Calu3 (cell line): ENCODE measurements at places on chromosomes 13 and 19.
A peak's percentile ranks its signal among the peaks of the same experiment; 100 is the strongest.

DNA sequence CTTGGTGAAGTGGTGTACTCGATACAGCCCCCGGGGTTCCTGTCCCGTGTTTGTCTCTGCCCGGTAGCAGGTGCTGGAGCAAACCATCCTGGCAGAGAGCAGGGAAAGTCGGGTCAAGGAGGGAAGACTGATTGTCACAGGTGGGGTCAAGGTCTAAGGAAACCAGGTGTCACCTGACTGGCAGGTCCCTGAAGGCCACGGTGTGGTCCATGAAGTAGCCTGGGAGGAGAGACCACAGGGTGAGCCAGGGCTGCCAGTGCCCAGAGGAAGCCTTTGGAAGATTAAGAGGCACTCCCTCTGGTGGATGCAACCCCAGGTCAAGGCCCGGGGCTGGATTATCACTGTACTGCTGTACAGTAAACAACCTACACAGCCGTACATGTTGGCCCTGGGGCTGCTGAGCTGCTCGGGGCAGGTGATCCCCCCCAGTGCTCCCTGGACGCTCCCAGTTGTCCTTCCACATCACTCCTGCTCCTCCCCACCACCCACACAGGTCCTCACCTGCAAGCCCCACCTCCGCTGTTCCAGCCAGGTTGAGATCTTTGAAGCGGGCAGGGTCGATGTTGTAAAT, 6.0 kb upstream of the CCER2 start:
- DNase-seq = peak; percentile 36

DNA sequence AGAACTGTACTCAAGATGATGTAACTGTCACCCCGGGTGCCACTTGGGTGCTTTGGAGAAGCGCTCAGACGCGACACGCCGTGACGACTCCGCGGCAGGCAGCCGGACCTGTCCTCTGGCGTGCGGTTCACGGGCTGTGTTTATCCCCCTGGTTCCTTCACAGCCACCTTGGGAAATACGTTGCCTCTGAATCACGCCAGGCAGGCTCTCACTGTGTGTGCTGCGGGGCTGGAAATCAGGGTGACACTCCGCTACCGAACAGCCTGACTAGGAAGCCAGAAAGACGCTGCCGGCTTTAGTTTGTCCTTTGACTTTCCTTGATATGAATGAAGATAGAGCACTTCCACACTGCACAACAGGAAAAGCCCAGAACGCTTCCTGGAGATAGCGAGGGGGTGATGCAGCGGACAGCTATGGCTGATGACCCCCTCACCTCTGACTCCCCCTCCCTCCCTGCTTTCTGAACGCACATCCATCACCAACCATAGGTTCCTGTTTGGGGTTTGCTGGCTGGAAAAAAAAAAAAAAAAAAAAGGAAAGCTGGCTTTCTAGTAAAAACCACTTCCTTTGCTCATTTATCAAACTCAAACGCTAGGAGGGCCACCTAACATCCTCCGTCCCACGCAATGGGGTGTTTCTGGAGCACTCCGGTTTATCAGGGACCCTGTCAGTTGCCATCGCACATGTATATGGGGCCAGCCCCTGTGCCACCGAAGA, 3.7 kb upstream of the GP6 start:
- DNase-seq = no peak

- no peak for DNase-seq
These were observed 3.0 kb upstream of the PLEKHF1 start for GRCh38 chr19:29662278-29662603.

DNA sequence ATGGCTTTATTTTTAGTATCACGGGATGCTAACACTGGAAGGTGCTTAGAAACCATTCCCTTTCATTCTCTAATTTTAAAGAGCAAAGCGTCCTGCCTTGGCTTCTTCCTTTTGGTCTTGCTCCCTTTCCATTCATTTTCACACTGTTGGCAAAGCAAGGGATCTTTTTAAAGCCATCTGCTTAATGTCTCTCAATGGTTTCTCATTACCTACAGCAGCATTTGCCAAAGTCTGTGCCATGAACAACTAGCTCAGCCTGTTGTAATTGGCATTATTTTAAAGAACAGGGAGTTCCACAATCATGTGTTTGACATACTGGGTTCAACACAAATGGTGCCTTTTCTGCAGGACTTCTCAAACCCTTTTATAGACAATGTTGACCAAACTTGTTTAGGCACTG, 444.3 kb downstream of the GPC6 start:
- DNase-seq = no peak

DNA sequence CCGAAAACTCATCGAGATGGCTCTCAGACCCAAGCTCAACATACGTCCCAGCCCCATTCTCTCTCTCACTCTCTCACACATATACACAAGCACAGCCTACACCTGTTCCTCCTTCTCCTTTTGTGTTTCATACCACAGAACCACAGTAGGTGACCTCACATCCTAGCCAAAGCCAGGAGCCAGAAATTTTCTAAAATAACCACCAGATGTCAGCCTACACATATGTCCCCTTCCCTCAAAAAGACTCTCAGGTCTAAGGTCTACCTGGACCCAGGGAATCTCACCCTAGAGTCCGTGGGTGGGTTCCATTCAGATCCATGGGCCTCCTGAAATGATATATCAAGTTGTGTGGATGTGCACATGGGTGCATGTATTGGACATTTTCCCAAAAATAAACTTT, 104.2 kb upstream of the IPO5 start:
- DNase-seq = no peak
